ENCODE measurements at places on chromosomes 16 and 17.

DNA sequence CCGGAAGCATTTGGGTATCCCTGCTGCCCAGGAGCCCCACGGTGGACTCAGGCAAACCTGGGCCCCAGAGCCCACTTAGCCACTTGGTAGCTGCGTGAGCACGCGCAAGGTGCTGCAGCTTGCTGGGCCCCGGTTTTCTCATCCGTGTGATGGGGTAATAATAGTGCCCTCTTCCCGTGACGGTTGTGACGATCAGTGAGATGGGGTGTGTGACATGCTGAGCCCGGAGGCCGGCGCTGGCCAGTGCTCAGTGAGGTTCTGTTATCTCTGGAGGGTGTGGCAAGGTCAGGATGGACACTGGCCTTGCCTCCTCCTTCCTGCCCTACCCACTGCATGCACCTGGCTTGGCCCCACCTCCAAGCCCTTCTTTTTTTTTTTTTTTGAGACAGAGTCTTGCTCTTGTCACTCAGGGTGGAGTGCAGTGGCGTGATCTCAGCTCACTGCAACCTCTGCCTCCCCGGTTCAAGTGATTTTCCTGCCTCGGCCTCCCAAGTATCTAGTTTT lies 82.6 kb downstream of the RAP1GAP2 start:
- DNase-seq, result no peak

GRCh38 chr17:35849469-35850348 lies 19.0 kb downstream of the HEATR9 start:
- DNase-seq, result peak; percentile 34

GRCh38 chr17:78381601-78382232 lies 3.3 kb downstream of the PGS1 start:
- no peak for DNase-seq

- no peak for DNase-seq
Observed at GRCh38 chr16:71672803-71673581, 47.0 kb downstream of the MARVELD3 start.
